ENCODE measurements at places on chromosomes 3 and 15.

DNA sequence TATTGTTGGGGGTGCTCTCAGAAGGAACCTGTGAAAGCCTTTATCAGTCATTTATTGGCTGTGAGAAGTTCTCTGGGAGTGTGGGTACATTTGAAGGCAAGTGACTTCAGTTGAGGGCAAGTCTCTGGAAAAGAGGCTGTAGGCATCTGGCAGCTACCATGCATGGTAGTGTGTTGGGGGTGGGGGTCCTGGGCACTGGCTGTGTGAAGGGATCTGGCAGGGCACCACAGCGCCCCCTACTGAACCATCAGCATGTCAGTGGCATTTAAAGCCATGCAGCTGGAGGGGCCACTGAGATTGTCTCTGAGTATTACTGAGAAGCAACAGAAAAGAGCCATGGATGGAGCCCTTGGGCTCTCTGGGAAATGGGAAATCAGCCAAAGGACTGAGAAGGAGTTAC is 30.6 kb downstream of the CRTAP start:
- DNase-seq = no peak

- no peak for DNase-seq
Measured at GRCh38 chr3:59660376-59660775, 610.6 kb upstream of the CFAP20DC start.

- DNase-seq = no peak
Measured at GRCh38 chr15:88193415-88193814, 63.1 kb downstream of the NTRK3 start.

DNA sequence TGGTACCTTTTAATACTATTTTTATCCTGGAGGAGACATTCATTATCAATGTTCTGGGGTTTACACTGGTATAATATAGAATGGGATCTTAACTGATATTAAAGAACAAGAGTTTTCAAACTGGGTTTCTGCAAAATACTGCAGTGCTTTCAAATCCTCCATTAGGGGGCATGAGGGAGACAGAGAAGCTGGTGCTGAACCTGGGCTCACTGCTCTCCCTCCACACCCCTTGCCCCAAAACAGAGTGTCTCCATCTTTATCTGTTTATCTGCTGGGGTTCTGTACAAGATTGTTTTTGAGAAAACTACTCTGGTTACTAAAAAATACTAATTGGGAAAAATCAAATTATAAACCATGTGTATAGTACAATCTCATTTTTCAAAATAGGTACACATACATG is 41.7 kb downstream of the CADPS start:
- DNase-seq = no peak

- DNase-seq = no peak
Measured at GRCh38 chr3:133413161-133414020, 13.5 kb downstream of the BFSP2 start.

DNA sequence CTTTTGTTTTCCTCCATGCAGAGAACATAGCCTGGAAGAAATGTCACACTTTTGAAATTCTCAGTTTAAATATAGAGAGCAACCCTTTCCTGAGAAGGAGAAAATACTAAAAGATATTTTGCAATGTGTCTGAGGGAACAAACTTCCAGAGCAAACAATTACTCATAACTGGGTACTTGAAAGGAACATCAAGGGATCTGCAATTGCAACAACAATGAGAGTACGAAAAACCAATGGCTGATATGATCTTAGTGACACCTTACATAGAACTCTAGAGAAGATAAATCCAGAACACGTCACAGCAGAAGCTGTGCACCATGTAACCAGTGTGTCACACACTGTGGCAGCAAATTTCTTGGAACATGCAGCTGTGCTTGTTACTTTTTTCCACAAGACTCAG is 14.6 kb upstream of the ARPP21 start:
- DNase-seq = no peak

GRCh38 chr3:63092515-63092914 is 185.6 kb upstream of the SYNPR start:
- DNase-seq = no peak

- DNase-seq = no peak
Measured at GRCh38 chr15:92205255-92205739, 188.4 kb upstream of the ST8SIA2 start.

GRCh38 chr3:30934208-30934550 is 39.7 kb upstream of the GADL1 start:
- DNase-seq = no peak

GRCh38 chr3:50466177-50466576 is 37.3 kb downstream of the CACNA2D2 start:
- DNase-seq = no peak
